ENCODE measurements at places on chromosomes 7 and 10.

DNA sequence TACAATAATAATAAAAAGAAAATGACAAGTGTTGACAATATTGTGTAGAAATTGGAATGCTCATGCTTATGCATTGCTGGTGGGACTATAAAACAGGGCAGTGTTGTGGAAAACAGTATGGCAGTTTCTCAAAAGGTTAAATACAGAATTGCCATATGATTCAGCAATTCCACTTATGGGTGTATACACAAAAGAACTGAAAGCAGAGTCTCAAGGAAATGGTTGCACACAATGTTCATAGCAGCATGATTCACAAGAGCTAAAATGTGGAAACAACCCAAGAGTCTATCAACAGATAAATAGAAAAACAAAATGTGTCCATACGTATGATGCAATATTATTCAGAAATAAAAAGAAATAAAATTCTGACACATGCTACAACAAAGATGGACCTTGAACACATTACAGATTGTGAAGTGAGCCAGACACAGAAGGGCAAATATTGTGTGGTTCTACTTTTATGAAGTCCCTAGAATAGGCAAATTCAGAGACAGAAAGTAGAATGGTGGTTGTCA lies 64.8 kb upstream of the GRM8 start:
- DNase-seq = no peak

DNA sequence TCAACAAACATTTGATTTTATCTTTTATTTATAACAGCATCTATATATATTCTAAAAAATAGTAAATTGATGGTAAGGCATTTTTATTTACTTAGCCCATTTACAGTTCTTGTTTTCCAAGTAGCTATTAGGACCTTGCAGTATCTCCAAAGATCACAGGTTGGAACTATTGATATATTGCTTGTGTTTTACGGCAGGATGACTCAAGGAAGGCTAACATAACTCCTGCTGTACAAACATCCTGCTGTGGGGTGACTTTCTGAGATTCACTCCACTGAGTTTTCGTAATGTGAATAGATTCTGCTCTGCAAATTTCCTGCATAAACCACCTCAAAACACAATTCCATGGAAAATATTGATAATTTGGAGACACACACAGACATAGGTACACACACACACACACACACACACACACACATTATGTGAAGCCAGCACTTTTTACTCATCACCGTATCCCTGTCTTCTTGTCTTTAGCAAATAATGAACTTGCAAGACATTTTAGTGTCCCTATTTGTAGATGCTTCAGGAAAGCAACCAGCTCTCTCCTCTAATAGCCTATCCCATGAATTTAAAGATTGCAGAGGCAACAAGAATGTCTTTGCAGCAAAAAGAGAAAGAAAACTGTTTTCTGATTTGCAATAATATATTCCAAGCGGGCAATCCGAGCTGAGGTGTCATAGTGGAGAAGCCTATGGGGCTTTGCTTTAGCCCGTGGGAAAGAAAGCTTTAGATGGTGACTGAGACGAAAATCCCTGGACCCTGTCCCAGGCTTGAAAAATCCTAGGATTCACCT lies 722 bp downstream of the AGR2 start:
- no peak for DNase-seq

DNA sequence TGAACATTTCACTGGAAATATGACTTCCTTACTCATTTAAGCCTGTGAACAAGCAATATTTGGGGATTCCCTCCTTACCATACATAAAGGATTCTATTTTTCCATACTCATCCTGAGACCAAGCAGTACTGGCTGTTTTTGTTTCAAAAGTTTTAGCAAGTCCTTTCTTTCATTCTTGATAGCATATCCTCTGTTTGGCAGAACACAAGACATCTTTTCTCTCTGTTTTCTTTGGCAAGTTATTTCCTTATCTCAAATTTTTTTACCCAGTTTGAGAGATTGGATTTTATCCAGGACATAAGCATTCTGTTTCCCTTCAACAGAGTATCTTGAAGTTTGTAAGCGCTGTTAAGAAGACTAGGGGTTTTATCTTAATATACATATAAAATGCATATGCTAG lies 3.0 kb upstream of the WASL start:
- DNase-seq = no peak

- no peak for DNase-seq
Observed at GRCh38 chr7:96088579-96088978, 233.3 kb downstream of the SLC25A13 start.

DNA sequence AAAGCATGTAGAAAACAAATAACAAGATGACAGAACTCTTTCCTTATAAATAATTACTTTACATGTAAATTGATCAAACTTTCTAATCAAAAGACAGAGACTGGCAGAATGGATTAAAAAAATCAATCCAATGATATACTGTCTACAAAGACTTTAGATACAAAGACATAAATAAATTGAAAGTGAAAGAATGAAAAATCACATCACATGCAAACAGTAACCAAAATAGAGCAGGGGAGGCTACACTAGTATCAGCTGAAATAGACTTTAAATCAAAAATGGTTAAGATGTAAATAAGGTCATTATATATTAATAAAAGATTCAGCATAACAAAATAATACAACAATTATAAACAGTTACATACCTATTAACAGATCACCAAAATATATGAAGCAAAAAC lies 97.3 kb downstream of the SNX13 start:
- DNase-seq = no peak

- no peak for DNase-seq
Observed at GRCh38 chr7:2022021-2022409, 210.7 kb downstream of the MAD1L1 start.

DNA sequence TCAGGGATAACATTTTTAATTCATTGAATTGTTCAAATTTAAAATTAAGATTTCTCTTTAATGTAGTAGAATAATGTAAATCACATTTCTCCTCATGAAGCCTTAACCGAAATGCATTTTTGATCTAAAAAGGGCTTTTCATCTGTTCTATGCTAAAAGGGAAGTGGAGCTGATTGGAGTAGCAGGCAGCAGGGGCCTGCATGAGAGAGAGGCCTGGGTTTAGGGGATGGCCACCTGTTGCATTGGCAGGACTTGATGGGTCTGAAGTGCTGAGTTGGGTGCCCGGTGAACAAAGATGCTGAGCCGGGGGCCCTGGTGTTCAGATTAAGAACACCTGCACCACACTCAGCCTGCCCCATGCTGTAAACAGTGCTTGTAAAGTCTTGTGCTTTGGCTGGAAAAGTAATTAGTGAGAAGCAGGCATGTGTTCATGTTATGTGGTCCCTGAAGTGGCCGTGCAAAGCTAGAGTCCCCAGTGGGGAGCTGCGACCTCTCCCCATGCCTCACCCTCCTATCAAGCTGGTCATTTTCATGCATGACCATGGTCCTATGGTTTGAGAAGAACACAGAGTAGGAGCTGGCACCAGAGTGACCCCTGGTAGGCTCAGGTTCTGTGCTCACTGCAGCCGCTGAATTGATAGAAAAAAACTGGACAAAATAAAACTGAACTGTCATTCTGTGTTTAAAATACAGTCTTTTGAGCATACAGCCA lies 124.3 kb downstream of the ADCY1 start:
- no peak for DNase-seq

- DNase-seq = no peak
Observed at GRCh38 chr7:108848486-108848885, 278.8 kb downstream of the DNAJB9 start.
